ENCODE measurements at places on chromosomes 16 and 17.
A peak's percentile ranks its signal among the peaks of the same experiment; 100 is the strongest.

GRCh38 chr17:81429821-81430551 is 34.7 kb downstream of the BAHCC1 start:
- DNase-seq = peak; percentile 71

DNA sequence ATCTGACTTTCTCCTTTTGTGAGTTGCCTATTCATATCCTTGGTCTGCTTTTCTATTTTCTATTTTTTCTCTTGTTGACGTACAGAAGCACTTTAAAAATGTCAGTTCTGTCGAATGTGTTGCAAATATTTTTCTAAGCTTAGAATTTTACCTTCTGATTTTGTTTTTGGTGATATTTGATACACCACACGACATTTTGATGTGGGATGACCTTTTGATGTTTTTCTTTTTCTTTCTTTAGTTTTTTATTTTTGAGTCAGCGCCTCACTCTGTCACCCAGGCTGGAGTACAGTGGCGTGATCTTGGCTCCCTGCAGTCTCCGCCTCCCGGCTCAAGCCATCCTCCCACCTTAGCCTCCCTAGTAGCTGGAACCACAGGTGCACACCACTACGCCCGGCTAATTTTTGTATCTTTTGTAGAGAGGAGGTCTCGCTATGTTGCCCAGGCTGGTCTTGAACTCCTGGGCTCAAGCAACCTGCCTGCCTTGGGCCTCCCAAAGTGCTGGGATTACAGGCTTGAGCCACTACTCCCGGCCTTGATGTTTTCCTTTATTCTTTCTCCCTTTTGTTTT is 39.6 kb downstream of the WSB1 start:
- DNase-seq = no peak

DNA sequence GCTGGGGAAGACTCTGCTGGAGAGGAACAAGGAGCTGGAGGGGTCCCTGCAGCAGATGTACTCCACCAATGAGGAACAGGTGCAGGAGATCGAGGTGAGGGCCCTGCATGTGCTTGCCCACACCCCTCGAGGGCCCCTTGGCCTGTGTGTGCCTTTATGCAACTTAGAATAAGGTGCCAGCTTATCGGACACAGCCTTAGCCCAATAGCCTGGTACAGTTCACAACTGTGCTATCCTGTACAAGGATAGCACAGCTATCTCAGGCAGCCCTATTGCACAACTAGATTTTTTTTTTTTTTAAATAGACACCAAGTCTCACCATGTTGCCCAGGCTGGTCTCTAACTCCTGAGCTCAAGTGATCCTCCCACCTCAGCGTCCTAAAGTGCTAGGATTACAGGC is 12.1 kb downstream of the CDR2L start:
- DNase-seq = no peak

DNA sequence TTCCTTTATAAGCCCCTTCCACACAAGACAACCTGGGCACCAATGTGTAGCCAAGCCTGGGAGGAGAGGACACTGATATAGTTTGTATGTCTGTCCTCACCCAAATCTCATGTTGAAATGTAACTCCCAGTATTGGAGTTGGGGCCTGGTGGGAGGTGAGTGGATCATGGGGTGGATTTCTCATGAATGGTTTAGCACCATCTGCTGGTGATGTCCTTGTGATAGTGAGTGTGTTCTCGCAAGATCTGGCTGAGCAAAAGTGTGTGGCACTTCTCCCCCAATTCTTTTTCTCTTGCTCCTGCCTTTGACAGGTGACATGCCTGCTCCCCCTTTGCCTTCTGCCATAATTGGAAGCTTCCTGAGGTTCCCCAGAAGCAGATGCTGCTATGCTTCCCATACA is 135.8 kb downstream of the USP31 start:
- DNase-seq = peak; percentile 40

DNA sequence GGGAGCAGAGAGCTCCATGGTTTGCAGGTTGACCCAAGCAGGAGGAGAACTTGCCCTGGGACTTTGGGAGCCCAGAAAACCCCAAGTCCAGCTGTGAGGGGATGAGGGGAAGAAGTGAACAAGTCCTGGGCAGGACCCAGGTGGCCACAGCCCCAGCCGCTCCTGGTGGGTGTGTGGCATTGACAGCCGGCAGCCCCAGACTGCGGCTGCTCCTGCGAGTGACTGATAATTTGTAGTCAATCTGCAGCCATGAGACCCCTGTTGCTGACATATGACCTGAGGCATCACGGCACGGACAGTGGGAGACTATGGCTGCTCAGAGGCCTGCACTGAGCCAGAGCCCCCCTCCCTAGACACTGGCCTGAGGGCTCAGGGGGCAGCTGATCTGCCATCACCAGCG is 66.4 kb downstream of the PRMT7 start:
- no peak for DNase-seq

DNA sequence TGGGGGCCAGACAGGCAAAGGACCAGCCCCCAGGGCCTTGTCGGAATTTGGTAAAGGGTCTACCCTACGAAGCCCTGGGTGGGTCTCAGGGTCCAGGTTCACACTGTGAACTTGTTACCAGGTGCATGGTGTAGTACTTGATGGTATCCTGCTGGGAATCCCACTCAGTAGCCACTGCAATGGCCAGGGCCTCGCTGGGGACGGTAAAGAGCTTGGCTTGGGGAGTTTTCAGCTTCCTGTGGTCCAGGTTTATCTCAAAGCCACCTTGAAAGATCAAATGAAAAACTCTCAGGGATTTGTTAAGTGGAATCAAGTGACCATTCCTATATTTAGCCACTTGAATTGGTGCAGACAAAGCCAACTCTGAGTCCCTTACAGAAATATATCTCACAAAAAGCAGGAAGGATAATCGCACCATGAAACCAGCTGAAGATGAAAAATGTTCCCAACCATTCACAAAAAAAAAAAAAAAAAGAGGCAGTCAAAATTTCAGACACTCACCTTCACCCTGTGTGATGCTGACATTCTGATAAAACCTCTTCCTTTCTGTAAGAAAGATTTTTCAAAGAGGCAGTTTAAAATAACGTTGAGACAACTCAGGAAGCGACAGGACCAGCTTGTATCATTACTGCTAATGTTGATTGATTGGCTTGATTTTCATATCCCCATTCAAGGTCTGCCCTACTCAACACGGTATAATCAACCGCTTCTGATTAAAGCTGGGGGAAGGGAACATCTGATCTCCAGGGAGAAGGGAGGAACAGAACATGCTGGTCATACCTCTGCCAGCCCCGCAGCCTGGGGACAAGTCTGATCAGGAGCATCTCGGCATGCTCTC is 10.6 kb downstream of the ATPAF2 start:
- no peak for DNase-seq

DNA sequence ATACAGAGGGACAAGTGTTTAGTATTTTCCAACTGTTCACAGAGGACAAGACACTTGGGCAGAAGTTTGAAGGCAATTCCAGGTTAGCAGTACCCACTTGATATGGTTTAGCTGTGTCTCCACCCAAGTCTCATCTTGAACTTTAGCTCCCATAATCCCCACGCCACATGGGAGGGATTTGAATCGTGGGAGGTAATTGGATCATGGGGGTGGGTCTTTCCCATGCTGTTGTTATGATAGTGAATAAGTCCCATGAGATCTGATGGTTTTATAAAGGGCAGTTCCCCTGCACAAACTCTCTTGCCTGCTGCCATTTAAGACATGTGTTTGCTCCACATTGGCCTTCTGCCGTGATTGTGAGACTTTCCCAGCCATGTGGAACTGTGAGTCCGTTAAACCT is 668.9 kb downstream of the MAF start:
- peak; percentile 43 for DNase-seq

GRCh38 chr16:10514369-10515055 is 65.9 kb downstream of the EMP2 start:
- DNase-seq = peak; percentile 62

DNA sequence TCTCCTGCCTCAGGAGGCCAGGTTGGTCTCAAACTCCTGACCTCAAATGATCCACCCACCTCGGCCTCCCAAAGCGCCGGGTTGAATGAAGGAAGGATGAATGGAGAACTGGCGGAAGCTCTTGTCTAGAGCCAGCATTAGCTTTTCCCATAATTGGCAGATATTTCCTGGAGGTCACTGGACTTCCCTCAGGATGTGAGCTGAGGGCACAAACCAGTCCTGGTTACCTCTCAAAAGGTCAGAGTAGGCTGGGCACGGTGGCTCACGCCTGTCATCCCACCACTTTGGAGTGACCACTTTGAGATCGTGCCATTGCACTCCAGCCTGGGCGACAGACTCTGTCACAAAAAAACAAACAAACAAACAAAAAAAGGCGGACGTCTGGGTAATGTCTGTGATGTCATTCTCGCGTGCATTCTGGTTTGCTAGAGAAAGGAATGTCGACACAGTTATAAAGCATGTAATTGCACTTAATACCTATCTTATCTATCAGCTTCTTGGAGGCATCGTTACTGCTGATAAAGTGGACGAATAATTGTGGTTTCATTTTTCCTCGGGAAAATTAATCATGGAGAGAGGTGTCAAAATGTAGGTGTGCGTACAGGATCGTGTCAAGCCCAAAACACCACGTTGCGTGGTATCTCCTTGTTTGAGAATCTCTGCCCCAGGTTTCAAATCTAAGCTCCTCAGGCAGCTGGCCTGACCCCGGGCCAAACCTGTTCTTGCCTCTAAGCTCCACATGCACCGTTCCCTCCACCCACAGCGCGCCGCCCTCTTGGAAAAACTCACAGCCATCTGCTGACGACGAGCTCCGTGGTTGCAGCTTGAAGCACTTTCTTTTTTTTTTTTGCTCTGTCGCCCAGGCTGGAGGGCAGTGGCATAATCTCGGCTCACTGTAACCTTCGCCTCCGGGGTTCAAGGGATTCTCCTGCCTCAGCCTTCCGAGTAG is 6.4 kb upstream of the CRK start:
- DNase-seq = peak; percentile 51

- no peak for DNase-seq
Observed at GRCh38 chr16:54652201-54652770, 278.4 kb upstream of the IRX5 start.

GRCh38 chr17:48990882-48991357 is 6.3 kb upstream of the IGF2BP1 start:
- DNase-seq = peak; percentile 71

GRCh38 chr16:20263138-20263855 is 64.0 kb downstream of the GP2 start:
- DNase-seq = no peak

GRCh38 chr16:21656795-21657768 is 4.7 kb upstream of the IGSF6 start:
- DNase-seq = peak; percentile 72

GRCh38 chr17:80649672-80650330 is 105.2 kb downstream of the RPTOR start:
- DNase-seq = peak; percentile 85

- no peak for DNase-seq
Observed at GRCh38 chr16:83532634-83533033, 275.1 kb upstream of the HSBP1 start.

- DNase-seq = no peak
Observed at GRCh38 chr16:80437707-80438106, 103.1 kb upstream of the DYNLRB2 start.

- no peak for DNase-seq
Observed at GRCh38 chr17:50355701-50356341, 9.9 kb downstream of the XYLT2 start.

DNA sequence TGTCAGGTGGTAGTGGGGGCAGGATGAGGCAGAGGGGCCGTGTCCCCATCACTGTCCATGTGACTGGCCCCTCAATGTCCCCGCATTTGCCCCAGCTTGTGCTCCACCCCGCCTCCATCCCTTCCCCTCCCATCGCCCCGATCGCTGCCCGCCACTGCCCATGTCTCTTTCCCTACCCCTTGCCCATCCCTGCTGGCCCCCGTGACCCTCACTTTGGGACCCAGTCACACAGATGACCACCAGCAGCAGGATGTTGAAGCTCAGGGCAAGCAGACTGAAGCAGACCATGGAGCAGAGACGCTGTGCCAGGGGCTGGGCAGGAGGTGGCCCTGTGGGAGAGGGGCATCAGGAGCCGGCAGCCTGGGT is 6.1 kb downstream of the ASGR2 start:
- DNase-seq = no peak

DNA sequence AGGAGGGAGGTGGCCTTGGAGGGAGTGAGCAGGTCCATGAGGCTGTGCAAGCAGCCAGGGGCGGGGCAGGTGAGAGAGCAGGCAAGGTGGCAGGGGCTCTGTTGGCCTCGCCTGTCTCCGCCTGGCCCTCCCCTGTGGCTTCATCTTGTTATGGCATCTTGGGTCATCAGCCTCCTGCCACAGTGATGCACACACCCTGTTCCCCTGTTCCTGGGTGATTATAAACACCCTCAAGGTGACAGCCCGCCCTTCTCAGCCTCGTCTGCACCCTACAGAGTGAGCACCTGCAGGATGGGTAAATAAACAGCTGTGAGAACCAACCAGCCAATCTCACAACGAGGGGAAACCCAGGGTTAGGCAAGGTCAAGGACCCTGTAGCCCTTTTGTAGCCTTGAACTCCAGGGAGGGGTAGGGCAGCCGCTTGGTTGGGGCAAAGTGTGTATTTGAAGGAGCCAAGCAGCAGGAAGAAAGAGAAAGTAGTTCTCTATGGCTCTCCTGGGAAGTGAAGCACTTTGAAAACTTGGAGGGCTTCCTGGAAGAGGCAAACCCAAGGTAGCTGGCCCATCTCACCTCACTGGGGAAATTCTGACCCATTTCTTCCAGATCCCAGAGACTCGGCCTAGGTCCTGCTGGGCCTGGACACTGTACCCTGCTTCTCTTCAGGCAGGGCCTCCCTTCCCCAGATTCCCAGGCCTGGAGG is 60.6 kb downstream of the NT5M start:
- no peak for DNase-seq

- peak; percentile 94 for DNase-seq
Observed at GRCh38 chr16:24255456-24256371, at the start of gene CACNG3. CACNG3 (plus strand) TSS chr16:24256335; CDS start chr16:24256755, 420 bp downstream.

- DNase-seq = peak; percentile 12
Observed at GRCh38 chr17:43092901-43093300, 32.3 kb downstream of the BRCA1 start.

DNA sequence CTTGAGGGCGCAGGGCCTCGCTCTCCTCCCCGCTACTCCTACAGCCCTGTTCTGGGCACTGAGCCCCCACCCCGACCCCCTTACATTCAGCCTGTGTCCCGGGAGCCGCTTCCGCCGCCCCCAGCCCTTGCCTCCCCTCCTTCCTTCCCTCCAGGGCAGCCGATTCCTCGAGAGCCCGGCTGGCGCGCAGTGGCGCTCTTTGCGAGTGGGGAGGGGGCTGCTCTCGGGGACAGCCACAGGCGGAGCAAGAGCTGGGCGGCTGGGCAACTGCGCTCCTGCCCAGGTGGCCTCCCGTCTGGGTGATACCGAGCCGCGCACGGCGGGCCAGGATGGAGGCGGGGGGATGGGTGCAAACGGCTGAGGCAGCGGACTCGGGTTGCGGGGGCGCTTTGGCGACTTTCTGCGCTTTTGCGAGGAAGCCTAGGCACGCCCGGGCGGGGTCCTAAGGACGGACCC is 1.2 kb downstream of the MMP15 start:
- peak; percentile 21 for DNase-seq

GRCh38 chr16:81473066-81473488 is 28.5 kb downstream of the CMIP start:
- DNase-seq = no peak

DNA sequence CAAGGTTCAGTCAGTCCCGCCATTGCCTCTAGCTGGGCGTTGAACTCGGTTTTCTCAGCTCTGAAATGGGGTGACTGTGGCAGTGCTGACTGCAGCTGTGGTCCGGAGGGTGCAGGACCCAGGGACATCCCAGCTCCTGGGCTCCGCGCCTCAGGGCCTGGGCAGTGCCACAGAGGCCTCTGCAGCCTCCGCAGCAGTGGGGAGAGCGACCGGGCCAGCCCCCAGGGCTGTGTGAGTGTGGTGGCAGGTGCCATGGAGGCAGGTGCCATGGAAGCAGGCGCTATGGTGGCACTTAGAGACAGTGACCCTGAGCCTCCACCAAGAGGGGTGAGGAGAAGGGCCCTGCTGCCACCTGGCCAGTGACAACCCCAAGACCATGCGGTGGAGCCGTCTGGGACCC is 30.9 kb downstream of the ZNF469 start:
- DNase-seq = no peak
